ENCODE measurements at places on chromosomes 16 and 17. TPM values are rescaled to one million over a fixed set of nuclear protein-coding genes. Genes with fewer than 3 reads are reported as not detected.

The GCSH gene
- 113 TPM for polyA plus RNA-seq

The PTX4 gene
- not detected for polyA plus RNA-seq

The PNMT gene
- polyA plus RNA-seq = 3.2 TPM

The TP53TG3 gene
- polyA plus RNA-seq = not detected

The CTRL gene
- polyA plus RNA-seq = 6.8 TPM

The EVI2A gene
- 1.4 TPM for polyA plus RNA-seq

The KRT25 gene
- polyA plus RNA-seq = not detected
